ENCODE measurements at places on chromosomes 7 and 10.

- no peak for DNase-seq
Observed at GRCh38 chr10:58137813-58138212, 129.9 kb downstream of the IPMK start.

GRCh38 chr10:102712843-102713538 is 1.2 kb downstream of the ARL3 start:
- DNase-seq = no peak

- no peak for DNase-seq
Observed at GRCh38 chr10:480498-480927, 209.0 kb downstream of the DIP2C start.

- no peak for DNase-seq
Observed at GRCh38 chr7:42096681-42097561, 140.1 kb downstream of the GLI3 start.

- no peak for DNase-seq
Observed at GRCh38 chr10:131436458-131436857, 124.9 kb upstream of the TCERG1L start.

GRCh38 chr10:112394475-112394875 is 20.6 kb downstream of the ACSL5 start:
- DNase-seq = no peak

- no peak for DNase-seq
Observed at GRCh38 chr10:14884082-14884481, 5.4 kb downstream of the SUV39H2 start.

- no peak for DNase-seq
Observed at GRCh38 chr10:60282771-60283353, 106.8 kb downstream of the ANK3 start.

DNA sequence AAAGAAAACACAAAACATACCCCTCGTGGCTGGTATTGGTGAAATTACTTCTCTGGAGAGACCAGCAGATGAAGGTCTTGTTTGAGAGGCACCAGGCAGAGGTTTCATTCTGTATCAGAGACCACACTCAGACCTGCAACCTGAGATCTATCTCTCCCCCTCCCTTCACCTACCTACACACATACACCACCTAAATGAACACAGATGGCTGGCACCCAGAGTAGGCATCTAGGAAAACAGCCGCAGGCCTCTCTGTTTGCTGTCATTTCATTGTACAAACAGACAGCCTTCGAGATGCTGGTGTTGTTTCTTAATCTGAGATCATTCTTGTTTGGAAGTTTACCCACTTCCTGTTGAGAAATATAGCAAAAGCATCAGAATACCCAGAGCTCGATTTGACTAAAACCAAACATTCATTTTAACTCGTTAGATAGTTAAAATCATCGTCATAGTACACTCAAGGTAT is 173.9 kb upstream of the SLC25A13 start:
- DNase-seq = peak; percentile 4

- DNase-seq = no peak
Observed at GRCh38 chr7:69981646-69982045, 383.4 kb downstream of the AUTS2 start.

DNA sequence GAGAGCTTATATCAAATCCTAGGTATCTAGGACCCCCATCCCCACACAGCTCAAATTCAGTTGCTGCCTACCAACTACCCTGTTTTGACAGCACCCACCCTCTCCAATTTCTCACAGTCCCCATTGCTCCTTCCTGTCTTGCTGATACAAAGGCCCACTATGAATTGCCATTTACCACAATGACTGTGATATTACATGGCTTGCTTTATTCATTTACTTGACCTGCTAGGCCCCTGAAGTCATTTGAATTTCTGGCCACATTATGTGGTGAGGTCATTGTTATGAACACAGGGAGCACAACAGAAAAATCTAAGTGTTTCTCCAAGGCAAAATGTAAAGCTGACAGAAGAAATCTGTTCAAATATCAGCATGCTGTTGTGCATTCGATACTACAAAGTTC is 101.4 kb downstream of the PPP1R17 start:
- DNase-seq = no peak

DNA sequence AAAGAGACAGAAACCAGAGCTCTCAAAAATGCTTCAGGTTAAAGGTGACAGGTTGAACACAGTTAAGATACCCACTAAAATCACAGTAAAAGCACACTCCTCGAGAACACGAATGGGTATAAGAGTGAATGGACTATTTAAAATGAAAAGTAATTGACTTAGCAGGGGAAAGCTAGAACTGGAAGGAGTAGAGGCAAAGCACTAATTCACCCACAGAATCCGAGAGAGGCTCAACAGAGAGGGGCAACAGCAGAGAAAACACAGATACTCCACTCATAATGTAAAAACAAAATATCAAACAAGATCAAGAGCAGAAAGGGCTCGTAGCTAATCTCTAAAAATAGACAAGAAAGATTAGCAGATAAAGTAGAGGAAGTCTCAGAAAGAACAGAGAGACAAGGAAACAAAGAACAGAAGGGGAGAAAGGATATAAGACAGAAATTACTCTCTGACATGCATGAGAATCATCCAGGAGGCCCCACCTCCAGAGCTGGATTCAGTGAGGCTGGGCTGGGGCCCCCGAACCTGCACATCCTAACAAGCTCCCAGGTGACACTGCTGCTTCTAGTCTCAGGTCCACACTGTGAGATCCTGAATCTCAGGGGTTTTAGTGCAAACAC is 117.6 kb downstream of the GALNT11 start:
- DNase-seq = no peak

GRCh38 chr10:64148607-64149006 is 627.4 kb downstream of the REEP3 start:
- DNase-seq = no peak

DNA sequence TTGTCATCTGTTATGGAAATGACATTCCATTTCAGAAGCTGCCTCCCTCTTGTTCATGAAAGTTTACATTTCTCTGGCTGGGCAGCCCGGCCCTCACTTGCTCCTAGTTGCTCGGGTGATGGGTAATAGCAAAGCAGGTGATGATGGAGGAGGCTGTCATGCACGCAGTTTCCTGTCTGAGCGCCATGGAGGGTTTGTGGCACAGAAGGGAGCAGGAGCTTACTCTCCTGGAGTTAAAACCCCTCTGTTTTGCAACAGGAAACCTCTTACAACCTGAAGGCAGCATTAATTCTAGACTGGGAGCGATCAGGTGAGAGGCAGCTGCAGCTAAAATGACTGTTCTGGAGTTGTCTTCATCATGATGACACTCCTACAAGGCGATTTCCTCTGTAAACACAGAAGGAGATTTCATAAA is 34.1 kb upstream of the MKI67 start:
- DNase-seq = no peak

DNA sequence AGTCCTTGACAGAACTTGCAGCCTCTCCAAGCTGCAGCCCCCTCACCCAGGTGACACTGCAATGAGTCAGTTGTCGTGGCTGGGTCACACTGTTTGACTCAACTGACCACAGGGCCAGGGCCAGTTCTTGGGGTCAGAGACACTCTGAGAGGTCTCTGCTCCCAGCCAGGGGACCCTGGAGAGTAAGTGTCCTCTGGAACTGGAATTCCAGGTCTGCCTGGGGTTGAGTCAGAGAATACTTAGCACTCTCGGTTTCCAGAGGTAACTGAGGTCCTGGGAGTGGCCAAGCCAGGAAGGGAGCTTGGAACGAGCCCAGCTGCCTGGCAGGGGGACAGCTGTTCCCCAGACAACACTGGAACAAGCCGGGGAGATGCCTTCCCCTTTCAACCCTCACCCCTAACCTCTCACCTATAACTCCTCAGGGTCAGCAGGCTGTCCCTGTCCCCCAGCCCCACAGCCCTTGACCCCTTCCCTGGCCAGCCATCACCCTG is 2.2 kb upstream of the MYL10 start:
- DNase-seq = no peak

GRCh38 chr10:91220194-91220953 is at the start of gene PCGF5:
Gene PCGF5 (plus strand): TSS chr10:91220663. CDS start chr10:91222872, 2,209 bp downstream.
- DNase-seq = peak; percentile 97

- no peak for DNase-seq
Observed at GRCh38 chr10:71771204-71771603, 2.1 kb downstream of the VSIR start.

DNA sequence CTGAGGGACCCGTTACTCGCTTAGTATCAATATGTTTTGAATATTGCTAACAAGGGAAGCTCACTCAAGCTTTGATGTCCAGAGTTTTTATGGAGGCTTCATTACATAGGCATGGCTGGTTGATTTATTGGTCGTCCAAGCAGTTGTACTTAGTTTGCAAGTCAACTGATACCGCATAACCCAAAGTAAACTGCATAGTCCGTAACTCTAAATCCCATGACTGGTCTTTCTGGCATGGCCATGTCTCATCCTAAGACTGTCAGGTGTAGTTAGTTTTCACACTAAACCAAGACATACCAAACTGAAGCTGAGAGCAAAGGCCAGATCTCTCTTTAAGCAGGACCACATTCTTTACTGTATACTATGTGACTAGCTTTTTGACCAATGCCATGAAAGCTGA is 397.9 kb downstream of the TFEC start:
- no peak for DNase-seq

DNA sequence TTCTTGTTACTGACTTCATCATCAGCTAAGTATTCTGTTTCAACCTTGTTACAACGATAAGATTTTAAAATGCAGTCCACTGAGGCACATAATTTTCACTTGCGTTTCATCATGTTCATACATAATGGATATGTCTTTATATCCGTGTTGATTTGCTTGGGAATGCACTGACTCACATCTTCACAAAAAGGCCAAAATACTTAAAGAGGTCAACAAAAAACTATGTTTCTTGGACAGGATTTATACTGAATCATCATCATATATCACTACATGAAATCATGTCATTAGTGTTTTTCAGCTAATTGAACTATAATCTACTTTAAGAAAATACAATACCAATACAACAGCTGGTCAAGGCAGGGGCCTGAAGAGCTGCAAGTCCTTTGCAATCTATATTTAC is 324.5 kb upstream of the KLF6 start:
- DNase-seq = no peak

- DNase-seq = peak; percentile 11
Observed at GRCh38 chr7:106485031-106485551, 175.9 kb downstream of the CCDC71L start.

GRCh38 chr7:134129856-134130523 is 2.9 kb downstream of the LRGUK start:
- no peak for DNase-seq

- DNase-seq = no peak
Observed at GRCh38 chr10:15672469-15672868, 47.3 kb downstream of the ITGA8 start.

- DNase-seq = peak; percentile 18
Observed at GRCh38 chr10:91090761-91091529, 129.5 kb upstream of the PCGF5 start.

DNA sequence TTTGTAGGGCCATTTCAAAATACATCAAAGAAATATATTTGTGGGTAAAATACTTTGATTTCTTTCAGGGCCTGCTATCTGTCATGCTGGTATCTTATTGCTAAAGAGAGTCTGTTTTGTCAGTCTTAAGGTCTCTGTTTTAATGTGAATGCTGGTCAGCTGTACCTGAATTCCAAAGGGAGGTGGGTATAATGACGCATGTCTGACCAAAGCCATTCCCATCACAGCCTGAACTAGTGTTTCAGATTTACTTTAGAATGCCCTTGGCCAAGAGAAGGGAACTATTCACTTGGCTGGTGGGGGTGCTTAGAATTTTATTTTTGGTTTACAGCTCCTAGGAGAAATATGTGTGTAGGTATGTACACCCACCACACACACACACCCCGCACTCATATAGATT is 30.6 kb upstream of the MYL10 start:
- no peak for DNase-seq

DNA sequence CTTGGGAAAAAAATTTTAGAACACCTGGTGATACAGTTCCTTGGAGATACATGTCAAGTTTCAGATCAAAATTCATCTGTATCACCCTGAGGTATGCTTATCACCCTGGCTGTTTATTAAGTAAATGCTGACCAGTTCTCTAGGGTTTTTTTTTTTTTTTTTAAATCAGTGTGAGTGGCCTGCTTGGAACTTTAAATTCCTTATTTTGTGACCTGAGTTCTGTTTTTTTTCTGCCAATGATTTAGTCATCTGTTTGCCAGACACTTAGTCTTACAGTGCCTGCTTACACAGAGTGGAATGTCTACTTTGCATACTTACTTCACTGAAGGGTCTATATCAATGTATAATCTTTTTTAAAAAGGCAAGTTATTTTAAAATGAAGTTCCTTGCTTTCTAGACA is 1.8 kb downstream of the TSPAN13 start:
- DNase-seq = no peak

GRCh38 chr10:46014206-46014605 is 16.2 kb downstream of the NCOA4 start:
- no peak for DNase-seq

DNA sequence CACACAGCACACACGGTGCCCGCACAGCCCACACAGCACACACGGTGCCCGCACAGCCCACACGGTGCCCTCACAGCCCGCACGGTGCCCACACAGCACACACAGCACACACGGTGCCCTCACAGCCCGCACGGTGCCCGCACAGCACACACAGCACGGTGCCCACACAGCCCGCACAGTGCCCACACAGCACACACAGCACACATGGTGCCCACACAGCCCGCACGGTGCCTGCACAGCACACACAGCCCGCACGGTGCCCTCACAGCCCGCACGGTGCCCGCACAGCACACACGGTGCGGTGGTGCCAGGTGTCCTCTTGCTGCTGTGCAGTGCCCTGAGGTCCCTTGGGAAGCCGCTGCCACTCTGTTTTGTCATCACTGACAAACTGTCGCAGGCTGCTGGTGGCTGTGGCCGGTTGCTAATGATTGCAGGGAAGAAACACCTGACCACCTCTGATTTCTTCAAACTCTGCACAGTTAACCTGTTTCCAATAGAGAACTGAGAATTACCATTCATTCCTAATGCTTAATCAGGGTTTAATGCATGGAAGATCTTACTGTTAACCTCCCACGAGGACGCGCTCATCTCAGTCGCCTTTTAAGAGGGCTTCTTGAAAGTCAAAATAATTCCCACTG is 66.9 kb downstream of the GLRX3 start:
- DNase-seq = no peak

DNA sequence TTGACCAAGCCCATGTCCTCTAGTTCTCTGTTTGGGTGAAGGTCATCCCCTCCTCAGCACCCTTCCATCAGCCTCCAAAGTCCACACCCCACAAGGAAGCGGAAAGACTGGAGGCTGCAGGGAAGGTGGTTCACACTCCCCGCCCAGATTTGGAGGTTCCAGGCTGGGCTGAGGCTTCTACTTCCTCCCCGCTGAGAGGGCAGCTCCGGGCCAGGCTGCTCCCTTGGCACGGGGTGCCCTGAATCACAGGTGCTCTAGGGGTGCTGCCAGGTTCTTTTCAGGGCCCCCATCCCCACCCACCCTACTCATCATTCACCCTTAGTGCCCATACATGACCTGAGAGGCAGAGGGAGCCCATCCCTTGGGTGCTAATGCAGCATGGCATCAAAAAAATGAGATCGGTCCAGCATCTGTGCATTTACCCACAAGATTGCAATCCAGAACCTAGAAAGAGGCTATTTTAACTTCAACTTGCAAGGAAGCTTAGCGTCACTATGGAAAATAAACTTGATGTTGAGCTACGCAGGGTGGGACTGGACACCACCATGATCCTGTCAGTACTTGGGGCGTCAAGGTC is 47.3 kb upstream of the ZMIZ1 start:
- DNase-seq = no peak

GRCh38 chr10:43731486-43731885 is 82.8 kb upstream of the ZNF32 start:
- no peak for DNase-seq

Measured in GM13977 (cell line).